Dermis microvascular lymphatic vessel endothelial cell (primary cell): ENCODE measurements at places on chromosomes 3 and 15. TPM values are rescaled to one million over a fixed set of nuclear protein-coding genes. Genes with fewer than 3 reads are reported as not detected.

RBP2 gene
- not detected in 2 replicates for total RNA-seq

PSTPIP1 gene
- total RNA-seq: 0.13 and 0.25 TPM in 2 replicates

MST1R gene
- total RNA-seq: 0.13 TPM in 2 replicates

KLHL40 gene
- total RNA-seq: not detected in 2 replicates

CIP2A gene
- total RNA-seq: 17.2 and 24.6 TPM in 2 replicates

GRAMD1C gene
- 16.6 and 20.9 TPM in 2 replicates for total RNA-seq
